WERI-Rb-1 (cell line): ENCODE measurements at places on chromosomes 5 and 9.
A peak's percentile ranks its signal among the peaks of the same experiment; 100 is the strongest.

DNA sequence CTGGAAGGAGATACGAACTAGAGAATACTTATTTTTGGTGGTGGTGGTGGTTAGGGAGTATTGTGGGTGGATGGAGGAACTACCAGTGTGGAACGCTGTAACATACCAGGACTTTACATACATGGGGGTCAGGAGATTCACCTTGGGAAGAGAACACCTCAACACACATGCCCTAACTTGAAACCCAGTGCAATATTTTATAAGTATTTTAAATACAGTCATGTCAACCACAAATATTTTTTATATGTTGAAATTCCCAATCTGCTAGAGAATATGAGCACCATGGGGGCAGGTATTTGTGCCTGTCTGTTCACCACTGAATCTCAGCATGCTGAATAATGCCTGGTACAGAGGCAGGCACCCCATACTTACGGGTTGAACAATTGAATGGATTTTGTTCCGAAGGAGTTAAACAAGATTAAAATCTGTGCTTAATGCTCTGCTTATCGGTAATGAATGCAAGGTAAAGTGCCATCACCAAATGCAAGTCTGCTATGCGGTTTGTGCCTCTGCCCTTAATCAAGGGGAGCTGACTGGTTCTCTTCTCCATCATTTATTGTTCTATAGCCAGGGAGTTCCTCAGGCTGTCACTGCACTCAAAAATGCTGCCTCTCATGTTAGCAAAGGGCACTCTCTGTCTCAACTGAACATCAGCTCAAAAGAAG, 65.3 kb downstream of the RASEF start:
- DNase-seq: no peak

DNA sequence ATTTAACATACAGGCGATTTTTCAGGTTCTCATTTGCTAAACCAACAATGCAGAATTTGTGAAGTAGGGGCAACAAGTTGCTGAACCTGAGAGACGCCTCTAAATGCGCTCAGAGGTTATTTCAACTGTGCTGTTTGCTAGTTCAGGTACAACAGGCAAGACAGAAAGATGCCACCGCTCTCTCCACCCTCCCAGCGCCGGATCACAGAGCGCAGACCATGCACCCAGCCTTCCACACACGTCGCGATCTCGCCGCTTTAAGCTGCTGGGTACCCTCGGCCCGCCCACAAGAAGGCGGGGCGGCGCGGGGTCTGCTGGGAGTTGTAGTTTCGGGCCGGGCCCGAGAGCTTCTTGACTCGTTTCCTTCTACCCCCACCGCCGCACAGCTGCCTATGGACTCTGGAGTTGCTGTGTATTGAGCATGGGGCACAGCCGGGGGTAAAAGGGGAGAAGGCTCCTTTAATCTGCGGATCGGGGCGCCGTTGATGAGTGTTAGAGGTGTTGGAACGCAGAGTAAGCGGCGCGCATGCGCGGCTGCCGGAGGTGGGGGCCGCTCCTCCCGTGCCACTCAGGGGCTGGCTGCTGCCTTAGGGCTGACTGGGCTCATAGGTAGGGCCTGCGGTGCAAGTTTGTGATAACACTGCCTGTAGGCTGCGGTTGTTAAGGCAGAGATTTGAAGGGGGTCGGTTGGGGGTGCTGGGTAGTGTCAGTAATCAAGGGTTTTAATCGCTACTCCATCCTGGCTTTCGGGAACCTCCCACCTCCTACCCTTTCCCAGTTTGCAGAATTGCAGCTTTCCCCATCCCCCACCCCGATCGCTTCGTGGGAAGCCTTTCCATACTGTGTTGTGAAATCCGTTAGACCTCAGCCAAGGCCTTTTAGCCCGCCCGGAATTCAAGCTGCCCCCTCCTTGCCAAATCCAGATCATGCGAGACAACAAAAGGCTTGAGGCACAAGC, 40.3 kb upstream of the ABCA1 start:
- DNase-seq: peak; percentile 94

DNA sequence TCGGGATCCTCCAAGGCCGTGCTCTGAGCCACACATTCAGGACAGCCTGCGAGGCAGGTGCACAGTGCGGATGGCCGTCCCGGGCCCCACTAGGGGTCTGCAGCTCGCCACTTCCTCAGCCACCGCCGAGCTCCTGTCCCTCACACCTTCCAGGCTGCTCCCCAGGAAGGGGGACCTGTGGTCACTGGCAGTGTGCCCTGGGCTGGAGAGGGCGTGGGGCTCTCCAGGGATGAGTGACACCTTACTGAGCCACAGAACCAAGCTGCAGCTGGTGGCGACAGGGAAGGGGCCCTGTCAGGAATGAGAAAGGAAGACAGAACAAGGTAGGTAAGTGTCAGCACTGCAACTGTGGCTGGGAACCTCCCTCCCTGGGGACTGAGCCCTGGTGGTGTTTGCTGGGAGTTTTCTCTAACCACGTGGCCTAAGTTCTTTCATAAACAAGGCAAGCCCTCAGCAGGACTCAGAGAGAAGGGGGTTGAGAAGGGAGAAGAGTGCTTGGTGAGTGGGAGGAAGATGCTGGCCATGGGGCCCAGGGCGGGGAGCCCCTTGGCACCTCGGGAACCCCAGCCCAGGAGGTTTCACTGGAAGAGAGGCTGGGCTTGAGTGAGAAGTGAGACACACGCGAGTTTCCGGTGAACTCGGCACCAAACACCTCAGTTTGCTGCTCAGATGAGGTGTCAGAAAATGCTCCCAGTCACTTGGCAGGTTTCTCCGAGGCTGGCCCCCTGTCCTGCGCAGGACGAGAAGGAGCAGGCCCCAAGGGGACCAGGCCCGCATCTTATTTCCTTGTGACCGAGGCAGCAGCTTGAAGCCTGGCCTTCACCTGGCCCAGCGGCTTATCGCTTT, 5.2 kb downstream of the IL13 start:
- DNase-seq: no peak

DNA sequence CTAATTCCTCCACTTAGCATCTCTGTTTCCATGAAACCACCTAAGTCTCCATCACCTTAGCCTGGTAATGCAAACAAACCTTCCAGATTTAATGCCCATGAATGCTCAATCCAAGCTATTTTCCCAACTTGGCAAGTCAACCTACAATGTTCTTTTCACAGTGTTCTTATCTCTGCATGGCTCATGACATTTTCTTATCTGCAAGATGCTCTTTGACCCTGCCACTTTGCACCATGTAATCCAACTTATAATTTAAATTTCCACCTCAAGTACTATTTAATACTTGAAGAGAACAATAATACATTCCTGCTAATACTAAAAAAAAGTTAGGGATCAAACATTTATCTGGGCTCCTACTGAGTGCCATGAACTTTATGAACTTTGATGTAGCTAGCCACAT, 164.3 kb downstream of the TMEM232 start:
- DNase-seq: no peak

- DNase-seq: no peak
Observed at GRCh38 chr5:125046838-125047237, 300.4 kb upstream of the ZNF608 start.

- DNase-seq: no peak
Observed at GRCh38 chr5:34525761-34526160, 130.4 kb upstream of the RAI14 start.

DNA sequence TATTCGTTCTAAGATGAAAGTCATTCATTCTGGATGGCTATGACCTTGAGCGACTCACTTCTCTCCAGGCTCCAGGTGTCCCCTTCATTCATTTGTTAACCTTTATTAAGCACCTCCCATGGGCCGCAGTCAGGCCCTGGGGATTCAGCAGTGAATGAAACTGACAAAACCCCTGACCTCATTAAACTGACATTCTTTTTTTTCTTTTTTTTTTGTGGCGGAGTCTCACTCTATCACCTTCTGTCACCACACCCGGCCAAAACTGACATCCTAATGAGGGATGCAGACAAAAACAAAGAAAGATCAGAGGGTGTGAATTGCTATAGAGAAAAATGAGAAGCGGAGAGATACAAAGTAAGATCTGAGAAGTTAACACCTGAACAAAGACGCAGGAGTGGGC, 16.5 kb upstream of the ODF2 start:
- DNase-seq: no peak

DNA sequence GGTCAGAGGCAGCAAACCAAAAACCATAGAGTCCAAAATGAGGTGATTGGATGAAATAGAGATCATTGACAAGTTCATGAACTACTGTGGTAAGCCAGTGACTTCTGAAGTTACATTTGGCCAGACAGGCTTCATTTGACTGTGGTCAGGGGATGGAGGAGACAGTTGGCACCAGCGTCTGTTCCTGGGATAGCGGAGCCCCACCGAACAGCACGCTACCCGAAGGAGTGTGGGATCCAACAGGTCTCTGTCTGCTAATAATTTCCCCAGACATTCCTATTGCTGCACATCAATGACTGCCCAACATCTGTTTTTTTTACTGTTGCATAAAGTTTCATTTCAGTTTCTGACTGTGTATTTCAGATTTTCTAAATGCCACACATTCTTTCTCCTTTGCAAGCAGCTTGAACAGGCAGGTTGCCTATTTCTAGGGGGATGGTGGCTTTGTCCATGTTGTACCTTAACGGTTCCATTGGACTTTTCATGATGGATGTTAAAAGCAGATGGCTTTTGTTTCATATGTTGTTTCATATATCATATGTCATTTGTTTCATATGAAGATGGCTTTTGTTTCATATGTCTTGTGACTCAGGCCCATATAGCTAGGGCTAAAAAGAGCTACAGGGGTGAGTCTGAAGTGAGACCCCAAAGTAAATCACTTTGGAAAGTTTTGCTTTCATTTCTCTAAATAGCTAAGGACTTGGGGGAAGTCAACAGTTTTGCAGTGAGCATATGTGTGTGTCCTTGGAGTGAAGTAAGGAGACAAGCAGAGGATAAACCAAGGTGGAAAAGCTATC, 180.8 kb downstream of the GOLPH3 start:
- no peak for DNase-seq

- no peak for DNase-seq
Observed at GRCh38 chr9:625613-626012, 215.9 kb upstream of the DMRT1 start.

GRCh38 chr9:80218328-80218727, 646.6 kb downstream of the TLE4 start:
- no peak for DNase-seq

GRCh38 chr5:77876316-77876715, 100.2 kb upstream of the TBCA start:
- DNase-seq: no peak

- no peak for DNase-seq
Observed at GRCh38 chr5:155460501-155460931, 447.0 kb downstream of the KIF4B start.

- peak; percentile 91 for DNase-seq
Observed at GRCh38 chr5:139648205-139649081, at the start of gene CXXC5. Gene CXXC5 (plus strand): TSS chr5:139648349. CDS start chr5:139680524, 32,175 bp downstream.

DNA sequence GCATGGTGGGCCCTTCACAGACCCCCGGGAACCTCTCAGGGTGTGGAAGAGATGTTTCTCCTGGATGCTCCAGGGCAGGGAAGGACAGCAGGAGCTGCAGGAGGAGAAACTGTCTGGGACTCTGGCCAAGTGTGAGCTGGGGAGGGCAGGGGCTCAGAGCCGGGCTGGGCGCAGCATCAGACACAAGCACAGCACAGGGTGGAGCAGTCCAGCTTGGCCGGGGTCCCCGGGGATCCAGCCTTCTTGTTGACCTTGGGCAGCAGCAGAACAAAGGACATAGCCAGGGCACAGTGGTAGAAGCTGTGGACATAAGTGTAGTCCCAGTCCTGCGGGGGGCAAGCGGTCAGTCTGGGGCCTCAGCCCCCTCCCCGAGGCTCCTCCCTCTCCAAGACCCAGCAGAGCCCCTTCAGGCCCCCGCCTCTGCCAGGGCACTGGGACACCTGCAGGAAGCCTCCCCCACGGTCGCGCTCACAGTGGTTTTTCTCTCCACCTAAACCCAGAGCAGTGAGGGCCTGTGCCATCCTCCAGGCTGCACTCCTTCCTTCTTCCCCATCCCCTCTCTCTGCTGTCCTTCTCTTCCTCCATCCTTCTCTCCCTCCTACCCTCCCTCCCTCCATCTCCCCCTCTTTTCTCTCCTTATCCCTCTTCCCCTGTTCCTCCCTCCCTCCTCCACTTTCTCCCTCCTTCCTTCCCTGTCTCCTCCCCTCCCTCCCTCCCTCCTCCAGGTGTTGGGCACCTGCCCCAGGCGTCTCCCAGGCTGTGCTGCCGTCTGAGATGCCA, 10.1 kb downstream of the MYMK start:
- no peak for DNase-seq

DNA sequence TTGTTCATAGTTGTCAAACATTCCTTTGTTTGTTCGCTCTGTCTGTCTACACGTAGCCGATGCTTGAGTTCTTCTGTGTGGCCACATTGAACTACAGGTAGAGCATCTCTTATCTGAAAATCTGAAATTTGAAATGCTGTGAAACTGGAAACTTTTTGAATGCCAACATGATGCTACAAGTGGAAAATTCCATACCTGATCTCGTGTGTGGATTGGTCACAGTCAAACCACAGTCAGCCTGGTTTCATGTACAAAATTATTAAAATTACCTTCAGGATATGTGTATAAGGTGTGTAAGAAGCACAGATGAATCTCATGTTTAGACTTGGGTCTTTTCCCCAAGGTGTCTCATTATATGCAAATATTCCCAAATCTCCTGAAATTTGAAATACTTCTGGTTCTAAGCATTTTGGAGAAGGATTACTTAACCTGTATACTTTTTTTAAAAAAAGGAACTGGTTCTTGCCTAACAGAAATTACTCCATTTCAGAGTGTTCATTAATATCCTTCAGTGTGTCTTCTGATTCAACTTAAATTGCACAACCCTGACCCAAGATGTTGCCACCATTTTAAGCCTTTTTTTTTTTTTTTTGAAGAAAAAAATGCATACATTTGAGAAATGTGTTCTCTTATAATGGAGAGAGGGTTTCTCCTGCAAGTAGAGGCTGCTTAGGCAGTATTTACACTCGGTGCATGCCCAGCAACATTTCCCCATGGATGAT, 254.3 kb downstream of the MAST4 start:
- no peak for DNase-seq

- no peak for DNase-seq
Observed at GRCh38 chr5:13201022-13201421, 743.5 kb downstream of the DNAH5 start.

GRCh38 chr9:92550765-92551164, 15.0 kb upstream of the ECM2 start:
- DNase-seq: no peak

DNA sequence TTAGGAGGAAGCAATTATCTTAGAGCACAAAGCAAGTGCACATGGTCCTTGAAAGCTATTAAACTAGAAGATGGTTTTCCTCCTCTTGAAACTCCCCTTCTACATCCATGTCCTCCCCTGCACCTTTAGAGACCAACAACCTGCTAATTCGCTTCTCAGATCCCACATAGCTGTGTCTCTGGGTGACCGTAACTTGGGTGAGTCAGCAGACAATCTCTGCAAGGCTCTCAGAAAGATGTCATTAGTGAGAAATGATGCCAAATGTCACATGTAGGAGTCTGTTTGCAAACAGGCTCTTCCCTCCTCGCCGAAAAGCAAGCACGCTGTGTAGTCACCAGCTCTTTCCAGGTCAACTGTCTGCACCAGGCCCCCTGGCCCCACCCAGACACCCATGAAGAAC, 291.8 kb downstream of the SLIT3 start:
- DNase-seq: no peak

GRCh38 chr5:82384034-82384750, 106.0 kb upstream of the RPS23 start:
- DNase-seq: no peak
